Uterus (tissue), 4 donors: ENCODE measurements at places on chromosomes 5 and 9.
A peak's percentile ranks its signal among the peaks of the same experiment; 100 is the strongest.

DNA sequence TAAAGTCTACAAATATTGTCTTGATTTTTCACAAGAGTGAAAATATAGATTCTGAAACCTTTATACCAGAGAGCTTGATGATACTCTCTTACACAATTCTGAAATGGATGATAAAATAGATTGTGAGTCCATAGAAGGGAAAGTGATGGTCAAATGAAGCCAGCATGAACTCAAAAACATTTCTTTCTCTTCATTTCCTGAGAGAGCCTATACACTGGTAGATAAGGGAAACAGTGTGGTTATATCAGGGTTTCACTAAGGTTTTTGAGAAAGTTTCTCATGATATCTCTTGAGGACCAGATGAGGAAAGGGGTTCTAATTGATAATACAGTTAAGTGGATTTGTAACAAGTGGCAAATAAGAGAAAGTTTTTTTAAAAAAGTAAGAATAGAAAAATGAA, 254.1 kb downstream of the PJA2 start:
- no peak for DNase-seq

DNA sequence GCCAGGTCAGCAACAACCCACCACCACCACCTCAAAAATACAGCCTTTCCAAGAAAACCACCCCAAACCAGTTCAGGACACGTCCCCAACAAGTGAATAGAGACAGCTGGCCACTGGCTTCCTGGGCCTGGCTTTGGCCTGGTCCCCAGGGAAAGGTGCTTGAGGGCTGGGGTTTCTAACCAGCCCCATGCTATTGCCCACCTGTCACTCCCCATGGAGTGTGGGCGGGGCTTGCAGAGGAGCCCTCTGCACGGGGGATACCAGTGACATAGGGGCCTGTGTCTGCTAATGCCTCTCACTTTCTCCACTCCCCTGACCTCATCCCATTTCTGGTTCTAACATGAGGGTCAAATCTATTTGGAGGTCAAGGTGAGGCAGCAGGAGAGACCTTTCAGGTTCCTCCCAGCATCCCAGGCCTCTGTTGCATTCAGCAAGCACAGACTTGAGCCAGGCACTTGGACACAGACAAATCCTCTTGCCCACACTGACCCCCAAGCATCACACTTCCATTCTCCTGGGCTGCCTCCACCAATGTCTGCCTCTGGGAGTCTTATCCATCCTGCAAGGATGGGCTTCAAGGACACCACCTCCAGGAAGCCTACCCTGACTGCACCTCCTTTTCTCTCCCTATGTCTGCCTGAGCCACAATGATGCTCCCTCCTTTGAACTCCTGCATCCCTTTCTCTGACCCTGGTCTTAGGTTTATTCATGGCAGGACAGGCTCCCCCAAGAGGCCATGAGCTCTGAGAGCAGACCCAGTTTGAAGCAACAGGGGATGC, 16.1 kb upstream of the TTLL11 start:
- DNase-seq = no peak

DNA sequence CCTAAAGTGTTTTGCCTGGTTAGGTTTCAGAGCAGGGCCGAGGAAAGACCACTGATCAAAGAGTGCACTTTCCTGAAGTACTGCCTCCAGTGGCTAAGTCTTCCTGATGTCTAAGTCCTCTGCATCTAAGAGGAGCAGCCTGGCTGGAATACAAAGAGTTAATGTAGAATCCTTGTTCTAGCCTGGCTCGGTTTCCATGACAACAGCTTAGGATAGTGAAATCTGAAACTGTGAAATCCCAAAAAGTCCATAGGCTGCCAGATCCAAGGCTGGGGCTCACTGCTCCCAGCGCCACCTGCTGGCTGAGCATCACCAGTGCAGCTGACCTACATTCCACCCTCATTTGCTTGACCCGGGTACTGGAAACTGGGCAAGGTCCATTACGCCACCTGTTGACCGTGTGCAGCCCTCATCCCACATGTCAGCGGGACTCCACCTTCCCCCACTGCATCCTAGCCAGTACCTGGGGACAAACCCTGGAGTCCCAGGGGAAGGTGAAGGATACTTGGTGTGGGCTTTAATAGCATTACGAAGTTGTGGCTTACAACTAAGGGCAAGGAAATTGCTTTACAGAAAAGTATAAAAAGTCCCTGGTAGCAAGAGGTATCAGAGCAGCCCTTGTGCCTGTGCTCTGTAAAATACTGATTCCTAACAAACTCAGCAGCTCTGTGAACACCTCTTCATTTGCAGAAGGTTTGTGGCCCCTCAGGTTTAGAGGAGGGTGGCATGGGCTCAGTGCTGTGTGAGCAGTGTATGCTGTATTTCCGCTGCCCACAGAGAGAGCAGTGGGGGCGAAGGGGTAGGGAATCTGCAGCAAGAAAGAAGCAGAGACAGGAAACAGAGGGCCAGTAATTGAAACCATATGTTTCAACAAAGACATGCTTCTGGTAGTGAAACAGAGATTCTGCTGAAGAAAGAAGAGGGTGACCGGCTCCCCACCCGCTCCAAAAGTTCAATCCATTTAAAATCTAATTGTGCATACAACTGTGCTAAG, 36.0 kb downstream of the PCDHGC5 start:
- peak; percentile 90 for DNase-seq

DNA sequence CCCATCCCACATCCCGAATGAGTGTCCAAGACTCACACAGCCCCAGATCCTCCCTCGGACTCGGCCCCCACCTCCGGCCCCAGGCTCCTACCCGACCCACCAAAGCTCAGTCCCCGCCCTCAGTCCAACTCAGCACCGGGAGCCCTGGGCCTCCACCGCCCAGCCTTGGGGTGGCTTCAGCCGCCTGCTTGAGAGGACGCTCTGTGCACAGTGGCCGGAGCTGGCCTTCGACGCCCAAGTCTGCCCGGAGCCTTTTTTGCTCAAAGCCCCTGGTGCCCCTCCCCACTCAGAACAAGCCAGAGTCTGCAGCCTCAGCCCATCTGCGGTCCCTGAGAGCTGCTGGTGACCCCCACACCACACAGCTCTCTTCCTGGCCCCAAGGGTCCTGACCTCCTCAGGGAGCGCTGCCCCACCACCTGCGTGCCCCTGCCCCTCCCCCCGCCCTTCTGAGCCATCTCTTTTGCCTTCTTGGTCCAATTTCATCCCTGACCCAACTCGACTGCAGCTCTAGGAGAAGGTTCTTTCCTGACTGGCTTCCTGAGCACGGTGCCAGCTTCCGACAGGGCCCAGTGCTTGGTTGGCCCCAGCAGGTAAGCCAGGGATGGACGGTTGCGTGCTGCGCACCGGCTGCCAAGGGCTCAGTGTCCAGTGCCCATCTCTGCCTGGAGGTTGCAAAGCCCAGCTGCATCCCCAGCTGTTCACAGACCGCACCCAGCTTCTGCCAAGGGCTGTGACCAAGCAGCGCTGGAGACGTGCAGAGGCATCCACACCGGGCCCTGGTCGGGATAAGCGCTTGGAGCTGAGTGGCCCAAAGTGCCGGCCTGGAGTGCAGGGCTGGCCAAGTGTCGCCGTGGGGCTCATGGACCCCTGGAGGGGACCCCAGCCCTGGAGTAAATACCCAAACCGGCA, 27.7 kb upstream of the NSMF start:
- no peak for DNase-seq

DNA sequence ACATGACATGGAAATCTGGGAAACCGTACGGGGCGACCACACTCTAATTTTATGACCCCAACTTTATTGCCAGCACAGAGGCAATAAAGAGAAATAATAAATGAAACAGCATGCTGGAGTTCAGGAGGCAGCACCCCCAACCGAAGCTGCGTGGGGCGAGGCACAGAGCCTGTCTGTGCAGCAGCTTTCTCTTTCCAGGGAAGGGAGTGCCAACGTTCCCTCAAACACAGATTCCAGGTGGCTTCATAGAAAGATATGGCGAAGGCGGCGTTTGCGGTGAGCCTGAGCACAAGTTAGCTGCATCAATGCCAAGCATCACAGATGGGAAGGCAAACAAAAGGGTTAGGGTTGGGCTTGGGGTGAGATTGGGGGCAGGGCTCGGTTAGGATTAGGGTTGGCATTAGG, 114.8 kb downstream of the HSD17B3 start:
- no peak for DNase-seq

- peak; percentile 91 for DNase-seq
These were observed 948 bp upstream of the FAM53C start for GRCh38 chr5:138336952-138337684.

GRCh38 chr9:113705306-113705927, 170.7 kb upstream of the ZNF618 start:
- DNase-seq = no peak

DNA sequence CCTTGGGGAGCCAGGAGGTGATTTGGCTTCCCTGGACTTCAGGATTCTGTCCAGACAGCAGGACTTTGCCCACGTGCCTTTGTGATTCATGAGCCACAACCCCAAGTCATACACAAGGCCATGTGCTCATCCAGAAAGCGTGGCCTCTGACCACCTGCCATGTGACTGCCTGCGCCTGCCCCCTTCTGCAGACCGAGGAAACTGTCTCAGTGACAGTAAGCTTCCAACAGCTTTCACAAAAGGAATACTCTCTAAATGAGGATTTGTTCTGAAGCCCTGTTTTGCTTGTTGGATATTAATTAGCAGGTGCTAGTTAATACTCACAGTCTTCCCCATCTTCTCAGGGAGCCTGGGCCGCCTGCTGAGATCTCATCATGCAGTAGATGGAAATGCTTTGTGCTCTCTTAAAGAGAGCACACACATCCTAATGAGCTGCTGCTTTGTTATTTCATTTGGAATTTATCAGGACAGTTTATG, 36.9 kb upstream of the ANGPTL2 start:
- peak; percentile 74 for DNase-seq

- DNase-seq = no peak
These were observed 36.0 kb upstream of the CLPTM1L start for GRCh38 chr5:1380910-1381309.

DNA sequence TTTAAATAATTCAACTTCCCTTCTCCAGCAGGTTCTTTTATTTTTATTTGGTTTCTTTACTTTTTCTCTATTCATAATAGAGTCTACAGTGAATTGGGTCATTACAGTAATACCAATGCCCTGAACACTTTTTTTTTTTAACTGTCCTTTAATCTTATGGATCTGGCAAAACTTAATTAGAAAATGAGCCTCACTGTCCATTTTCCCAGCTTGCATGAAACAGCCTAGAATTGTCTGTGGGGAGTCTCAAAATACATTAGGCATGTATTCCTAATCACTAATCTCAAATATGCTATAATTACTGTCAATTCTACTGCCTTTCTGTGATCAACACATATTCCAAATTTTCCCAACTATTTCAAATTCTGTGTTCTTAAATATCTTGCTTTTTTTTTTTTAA, 406.8 kb downstream of the ANXA1 start:
- no peak for DNase-seq

DNA sequence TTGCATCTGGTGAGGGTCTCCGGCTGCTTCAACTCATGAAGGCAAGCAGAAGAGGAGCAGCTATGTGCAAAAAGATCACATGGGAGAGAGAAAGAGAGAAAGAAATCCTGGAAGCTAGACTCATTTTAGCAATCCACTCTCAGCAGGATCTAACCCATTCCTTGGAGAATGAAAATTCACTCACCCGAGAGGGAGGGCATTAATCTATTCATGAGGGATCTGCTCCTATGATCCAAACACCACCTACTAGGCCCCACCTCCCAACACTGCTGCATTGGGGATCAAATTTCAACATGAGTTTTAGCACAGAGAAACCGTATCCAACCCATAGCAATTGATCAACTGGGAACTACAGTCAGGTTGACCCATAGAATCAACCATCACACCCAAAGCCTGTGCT, 98.1 kb upstream of the SV2C start:
- DNase-seq = no peak

GRCh38 chr9:68505681-68506409, 34.8 kb downstream of the TMEM252 start:
- peak; percentile 29 for DNase-seq

GRCh38 chr9:13412331-13412730, 132.8 kb upstream of the MPDZ start:
- DNase-seq = no peak

GRCh38 chr5:454936-455335, 12.0 kb downstream of the EXOC3 start:
- no peak for DNase-seq

GRCh38 chr5:133635051-133635450, 22.7 kb upstream of the FSTL4 start:
- no peak for DNase-seq

DNA sequence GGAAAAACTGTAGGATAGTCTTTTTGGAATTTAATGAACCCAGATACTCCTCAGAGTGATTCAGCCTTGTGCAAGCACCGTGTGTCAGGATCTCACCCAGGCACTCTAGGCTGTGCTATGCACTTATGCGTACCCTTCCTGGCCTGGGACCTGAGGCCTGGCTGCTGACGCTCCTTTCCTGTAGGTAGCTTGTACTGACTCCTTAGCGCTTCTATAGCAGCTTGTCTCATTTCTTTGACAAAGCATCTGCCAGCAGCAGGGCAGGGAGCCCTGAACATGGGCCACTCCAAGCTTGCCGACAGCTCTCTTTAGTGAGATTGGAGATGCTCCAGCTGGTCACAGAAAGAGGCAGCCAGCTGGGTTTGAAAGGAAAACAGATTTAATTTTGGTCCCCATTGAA, 147.3 kb downstream of the SGCD start:
- peak; percentile 29 for DNase-seq

DNA sequence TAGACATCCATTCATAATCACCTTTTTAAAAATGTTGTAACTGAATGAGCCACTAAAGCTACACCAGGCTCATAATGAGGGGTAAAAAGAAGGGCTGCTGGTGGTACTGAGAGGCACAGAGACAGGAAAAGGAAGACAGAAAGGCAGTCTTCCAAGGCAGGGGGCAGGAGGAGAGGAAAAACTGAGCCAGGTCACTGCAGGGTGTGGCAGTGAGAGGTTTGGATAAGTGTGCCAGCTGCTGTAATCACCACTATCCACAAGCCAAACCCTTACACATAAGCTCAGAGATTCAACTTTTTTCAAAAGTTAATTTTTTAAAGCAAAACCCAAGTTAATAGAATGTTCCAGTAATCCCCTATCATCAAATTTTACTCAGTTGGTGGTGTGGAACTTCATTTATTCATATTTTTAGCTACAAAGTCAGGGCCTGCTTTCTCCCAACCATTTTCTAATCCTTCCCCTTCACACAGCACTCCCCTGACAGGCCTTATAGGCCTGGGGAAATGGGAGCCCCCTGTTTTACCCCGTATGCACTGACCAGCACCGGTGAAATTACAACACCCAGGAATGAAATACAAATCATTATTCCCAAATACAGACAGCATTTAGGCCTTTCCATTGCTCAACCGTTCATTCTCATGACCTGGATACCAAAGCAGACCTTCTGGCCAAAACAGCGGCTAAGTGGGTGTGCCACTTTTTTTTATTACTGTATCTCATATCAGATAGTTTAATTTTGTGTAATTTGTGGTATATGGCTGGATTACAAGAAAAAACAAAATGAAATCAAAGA, 76.3 kb downstream of the EFNA5 start:
- DNase-seq = no peak

DNA sequence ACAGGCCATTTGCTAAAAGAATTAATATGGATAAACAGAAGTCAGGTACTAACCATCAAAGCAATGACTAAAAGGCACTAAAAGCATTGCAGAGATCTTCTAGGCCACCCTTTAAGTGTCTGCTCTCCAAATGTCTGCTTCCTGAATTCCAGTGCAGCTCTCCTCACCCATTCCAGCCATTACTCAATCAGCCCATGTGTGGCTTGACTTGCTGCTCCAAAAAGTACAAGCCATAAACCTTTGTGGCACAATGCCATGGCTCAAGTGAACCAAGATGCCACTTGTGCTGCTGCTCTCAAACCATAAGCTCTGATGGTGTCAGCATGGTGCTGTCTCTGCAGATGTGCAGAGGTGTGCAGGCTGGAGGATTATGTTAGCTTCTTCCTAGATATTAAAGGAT, 290.2 kb upstream of the POU5F2 start:
- no peak for DNase-seq

- no peak for DNase-seq
These were observed 74.6 kb downstream of the USP20 start for GRCh38 chr9:129909851-129910250.
